ENCODE measurements at places on chromosomes 4 and X.

DNA sequence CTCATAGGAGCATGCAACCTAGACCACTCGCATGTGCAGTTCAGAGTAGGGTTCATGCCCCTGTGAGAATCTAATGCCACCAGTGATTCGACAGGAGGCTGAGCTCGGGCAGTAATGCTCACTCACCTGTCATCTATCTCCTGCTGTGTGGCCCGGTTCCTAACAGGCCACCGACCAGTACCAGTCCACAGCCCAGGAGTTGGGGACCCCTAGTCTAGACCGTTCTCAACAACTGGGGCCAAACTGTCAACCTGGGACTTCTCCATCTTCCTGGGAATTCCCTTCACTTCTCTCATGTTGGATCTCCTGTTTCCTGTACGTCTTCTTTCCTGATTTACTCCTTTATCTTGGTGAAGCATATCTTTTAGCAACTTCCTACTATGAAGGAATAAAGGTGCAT is 79.4 kb upstream of the HELT start:
- no peak for DNase-seq

- DNase-seq, result no peak
Observed at GRCh38 chr4:6740347-6740746, 24.4 kb downstream of the BLOC1S4 start.

GRCh38 chrX:107565931-107566603 is 62.2 kb upstream of the PRPS1 start:
- peak; percentile 52 for DNase-seq

- DNase-seq, result no peak
Observed at GRCh38 chr4:36142504-36142903, 101.8 kb downstream of the ARAP2 start.

DNA sequence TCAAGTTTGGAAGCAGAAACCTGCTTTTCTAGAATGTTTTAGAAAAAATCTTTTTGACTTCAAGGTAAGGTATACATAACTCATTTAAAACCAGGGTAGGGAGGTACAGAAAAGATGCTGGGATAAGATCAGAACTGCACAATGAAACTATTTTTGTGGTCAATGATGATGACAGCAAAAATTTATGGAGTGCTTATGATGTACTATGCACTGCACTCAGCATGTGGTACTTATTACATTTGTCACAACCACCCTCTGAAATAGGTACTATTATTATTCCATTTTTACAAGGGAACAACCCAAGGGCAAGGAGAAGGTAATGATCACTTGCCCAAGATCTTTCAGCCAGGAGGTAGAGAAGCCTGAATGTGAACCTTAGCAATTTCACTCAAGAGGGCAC is 8.0 kb downstream of the GPM6B start:
- DNase-seq, result no peak

DNA sequence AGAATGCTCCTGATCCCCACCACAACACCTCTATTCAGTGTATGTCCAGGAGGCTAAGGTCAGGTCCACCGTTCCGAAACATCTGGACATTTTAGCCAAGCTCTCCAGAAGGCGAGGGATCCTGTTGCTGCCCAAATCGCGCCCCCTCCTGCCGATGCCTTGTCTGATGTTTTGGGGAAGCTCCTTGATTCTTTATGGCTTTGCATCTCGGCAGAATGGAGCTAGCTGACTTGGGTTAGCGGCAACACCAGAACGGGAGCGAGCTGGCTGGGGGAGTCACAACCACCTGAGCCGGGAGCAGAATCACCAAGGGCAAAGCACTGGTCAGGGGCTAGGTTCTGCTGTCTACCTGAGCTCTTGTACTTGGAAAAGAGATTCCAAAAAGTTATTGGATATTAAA is 6.6 kb upstream of the POU3F4 start:
- no peak for DNase-seq

GRCh38 chr4:73311428-73311827 is 52.8 kb upstream of the ANKRD17 start:
- peak; percentile 65 for DNase-seq

DNA sequence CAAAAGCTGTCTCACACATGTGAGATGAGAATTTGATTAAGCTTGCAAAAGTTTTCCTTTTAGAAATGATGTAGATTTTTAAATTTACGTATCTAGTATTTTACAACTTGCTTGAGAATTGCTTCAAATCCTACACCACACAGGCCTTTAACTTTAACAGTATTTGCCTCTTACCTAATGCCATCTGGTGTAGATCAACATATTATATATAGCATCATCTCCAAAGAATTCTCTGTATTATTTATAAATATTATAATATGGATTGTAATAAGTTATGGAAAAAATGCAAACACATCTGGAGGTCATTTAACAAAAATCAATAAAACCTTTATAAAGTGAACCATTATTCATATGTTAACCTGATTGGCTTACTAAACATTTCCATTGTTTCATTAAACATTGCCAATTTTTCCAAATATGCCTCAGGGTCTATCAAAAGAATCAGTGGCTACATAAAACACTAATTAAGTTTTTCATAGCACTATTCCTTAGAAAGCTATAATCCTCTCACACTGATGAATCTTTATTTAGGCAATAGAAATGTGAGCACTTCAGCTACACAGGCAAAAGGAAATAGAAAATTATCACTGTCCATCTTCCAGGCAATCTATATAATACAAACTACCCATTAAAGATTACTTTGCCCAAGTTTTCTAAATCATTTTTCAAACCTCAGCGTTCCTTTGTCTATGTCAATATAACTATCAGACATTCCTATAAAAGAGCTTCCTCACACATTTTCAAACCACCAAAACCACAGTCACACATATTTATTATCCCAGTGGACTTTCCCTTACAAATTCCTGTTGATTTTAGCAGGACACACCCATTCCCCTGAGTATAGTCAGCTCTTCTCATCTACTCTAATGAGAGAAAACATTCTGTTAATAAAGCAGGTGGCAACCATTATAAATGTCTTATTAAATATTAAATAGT is 83.5 kb upstream of the INTU start:
- DNase-seq, result no peak

GRCh38 chrX:13340182-13340791 is 20.4 kb upstream of the ATXN3L start:
- no peak for DNase-seq

DNA sequence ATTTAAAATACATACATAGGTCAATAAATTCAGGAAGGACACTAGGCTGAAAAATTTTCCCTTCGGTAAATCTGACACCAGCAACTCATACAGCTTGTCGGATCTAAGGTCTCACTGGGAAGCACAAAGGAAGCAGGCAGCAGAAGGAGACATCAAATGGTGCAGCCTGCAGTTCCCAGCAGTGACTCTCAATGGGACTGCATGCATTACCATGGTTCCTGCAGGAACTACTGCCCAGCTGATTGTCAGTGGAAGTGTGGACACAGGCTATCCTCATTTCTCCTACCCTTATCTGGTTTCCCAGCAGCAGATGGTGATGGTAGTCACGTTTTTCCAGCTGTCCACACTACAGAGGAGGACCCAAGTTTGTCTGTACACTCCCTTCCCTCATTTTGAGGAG is 113.3 kb downstream of the PPP1R2C start:
- DNase-seq, result no peak

DNA sequence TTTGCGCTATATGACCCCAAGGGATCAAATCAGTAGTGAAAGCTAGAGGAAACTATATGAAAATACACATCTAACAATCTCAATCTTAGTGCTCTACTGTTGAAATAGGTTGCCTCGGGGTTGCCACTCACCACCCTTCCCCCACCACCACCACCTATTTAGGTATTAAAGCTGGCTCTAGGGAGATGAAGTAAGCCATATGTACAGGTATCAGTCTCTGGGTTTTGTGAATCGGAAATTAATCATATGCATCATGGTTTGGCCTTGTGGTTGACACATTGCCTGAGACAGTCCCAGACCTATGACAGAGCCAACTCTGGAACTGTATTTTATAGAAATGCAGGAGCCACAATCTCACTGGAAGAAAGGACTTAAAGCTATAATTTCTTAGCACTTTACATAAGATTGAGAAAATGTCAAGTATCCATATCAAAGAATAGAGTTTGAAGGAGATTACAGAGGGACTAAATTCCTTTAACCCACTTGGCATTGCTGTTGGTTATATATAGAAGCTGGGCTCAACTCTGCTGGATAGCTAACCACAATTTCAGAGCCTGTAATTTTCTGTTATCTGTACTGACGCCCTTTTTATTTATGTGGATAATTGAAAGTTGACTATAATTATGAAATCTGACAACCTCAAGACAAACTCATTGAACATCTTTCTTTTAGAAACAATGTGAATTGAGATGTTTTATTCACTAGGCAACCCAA is 26.7 kb upstream of the BMP2K start:
- DNase-seq, result no peak

DNA sequence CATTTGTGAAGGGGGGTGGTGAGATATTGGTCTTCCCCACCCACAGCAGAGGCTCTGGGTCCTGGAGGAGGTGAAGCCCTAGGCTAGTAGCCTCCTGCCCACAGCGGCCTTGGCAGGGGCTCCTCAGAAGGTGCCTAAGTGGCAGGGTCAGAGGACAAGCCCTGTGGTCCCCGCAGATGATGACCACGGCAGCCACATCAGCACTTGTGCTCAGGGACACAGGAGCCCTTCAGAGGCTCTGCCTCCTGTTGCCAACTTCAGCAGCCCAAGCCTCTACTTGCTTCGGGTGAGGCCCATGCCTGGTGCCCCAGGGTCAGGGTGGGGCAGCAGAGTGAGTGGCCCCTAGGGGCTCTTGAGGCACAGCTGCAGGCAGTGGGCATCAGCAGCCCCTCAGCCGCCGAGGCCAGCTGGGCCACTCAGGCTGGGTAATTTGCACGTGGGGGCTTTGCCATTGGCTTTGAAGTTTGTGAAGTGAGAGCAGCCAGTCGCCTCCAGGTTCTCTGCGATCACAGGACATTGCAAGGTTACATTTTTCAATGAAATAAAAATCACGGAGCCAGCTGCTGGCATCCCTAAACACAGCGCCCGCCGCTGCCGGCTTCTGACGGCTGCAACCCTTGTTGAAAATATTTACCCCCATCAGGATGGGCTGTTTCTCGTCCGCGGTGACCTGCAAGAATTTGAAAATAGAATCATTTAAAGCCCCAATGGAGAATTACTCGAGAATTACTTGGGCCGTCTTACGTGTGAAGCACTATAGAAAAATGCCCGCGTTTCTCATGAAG is 108.5 kb downstream of the HMX1 start:
- DNase-seq, result no peak

DNA sequence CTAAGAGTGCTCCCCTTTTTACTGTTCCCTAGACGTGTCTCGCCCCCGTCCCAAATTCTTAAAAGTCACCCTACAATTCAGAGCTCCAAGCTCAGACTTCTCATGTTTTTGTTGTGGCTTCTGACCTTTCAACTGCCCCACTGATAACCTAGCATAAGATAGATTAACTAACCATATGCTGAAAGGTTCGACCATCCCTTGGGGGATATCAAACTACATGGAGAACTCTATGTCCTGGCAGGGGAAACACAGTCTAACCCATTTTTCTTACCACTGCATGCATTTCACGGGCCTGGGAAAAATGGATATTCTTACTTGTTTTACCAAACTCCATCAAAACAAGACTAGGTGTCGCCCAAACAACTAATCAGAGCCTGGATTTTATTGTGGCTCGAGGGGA is 236.4 kb upstream of the MID1 start:
- no peak for DNase-seq

- DNase-seq, result no peak
Observed at GRCh38 chr4:3192188-3192587, 56.8 kb upstream of the MSANTD1 start.

- DNase-seq, result peak; percentile 63
Observed at GRCh38 chr4:28287831-28288233, 1427.2 kb downstream of the STIM2 start.

DNA sequence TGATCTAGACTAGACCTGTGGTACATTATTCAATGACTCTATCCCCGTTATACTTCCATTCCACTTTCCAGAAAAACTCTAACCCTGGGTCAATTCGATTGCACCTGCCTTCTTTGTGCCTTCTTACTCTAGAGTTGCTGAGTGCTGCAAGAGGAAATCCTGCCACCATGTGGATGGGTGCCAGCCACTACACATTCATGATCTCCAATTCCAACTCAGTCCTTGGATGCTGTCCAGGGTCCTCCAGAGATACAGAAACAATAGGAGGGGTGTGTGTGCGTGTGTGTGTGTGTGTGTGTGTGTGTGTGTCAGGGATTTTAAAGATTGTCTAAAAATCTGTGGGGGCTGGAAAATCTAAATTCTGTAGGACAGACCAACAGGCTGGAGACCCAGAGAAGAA is 42.9 kb upstream of the INTS6L start:
- peak; percentile 82 for DNase-seq

DNA sequence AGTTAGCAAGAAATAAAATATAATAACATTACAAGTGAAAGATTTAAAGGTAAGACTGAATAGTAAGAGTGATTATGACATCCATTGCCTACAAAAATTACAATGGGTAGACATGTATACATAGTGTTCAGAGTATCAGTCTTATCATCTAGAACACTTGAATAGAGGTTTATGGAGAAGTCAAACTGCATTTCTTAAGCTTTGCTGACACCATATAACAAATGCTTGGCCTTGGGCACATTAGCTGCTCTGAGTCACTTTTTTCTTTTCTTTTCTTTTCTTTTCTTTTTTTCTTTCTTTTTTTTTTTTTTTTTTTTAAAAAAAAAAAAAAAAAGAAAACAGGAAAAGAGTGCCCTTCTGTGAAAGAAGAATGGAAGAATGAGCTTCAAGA is 220.0 kb downstream of the SPCS3 start:
- DNase-seq, result no peak

DNA sequence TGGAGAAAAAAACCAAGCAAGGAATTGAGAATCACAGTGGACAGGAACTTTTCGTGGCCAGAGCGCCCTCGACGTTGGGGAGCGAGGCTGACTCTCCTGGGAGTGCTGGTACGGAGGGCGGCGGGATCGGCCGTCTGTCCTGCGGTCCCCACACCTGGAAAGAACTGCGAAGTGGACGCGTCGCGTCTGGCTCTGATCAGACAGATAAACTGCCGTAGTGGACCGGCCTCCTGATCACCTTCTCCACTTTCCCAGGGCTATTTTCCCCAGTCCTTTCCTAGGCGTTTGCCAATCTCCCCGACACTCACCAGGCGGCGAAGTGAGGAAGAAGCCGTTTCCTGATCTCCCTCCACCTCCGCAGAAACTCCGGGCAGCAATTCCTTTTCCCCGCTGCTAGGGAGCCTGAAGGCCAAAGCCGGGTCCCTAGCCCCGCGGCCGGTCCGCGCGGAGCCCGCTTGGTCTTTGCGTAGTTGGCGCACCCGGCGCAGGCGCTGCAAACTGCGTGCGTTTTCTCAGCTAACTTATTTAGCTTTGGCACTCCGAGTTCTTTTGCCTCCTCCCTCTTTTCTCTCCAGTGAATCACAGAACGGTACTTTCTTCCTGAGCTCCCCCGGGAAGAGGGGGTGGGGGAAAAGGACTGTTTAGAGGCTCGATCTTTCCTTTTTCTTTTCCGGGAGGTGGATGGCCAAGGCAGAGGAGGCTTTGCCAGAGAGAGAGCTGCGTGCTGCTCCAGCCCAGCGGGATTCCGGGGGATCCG is at the start of gene ARSJ:
TSS of gene ARSJ (minus strand) at position 500 of the 757 bp plus-strand sequence. CDS start 813 bp downstream, outside the sequence.
- DNase-seq, result peak; percentile 82

DNA sequence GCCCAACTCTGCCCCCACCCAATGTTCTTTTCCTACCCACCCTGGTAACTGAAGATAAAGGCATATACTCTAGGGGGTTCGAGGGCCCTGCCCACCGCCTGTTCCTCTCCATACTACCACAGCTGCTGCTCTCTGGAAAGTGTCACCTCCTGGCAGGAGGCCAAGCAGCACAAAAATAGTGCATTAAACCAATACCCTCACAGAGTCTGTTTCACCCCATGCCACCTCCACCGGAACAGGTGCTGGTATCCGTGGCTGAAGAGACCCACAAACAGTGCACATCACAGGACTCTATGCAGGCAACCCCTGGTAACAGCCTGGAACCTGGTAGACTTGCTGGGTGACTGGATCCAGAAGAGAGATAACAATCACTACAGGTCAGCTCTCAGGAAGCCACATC is 85.1 kb upstream of the CTSO start:
- DNase-seq, result no peak
